NCI-H526 (cell line): ENCODE measurements at places on chromosomes 6 and 20.

DNA sequence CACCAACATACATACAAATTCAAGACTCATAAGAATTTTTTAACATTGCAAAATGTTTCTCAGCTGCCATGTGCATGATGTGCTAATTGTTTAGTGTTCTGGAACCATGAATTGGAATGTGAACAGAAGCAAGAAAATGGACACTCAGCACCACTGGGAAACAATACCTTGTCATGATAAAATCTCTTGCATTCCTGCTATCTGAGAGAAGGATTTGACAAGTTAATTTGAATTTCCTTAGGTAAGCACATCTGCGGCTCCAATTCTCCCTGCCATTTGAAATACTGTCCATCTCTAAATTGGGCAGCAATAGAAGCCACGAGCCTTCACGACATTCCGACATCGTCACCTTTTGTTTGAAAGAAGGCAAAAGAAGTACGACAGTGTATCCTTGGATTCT, 1104.6 kb upstream of the MAP3K7 start:
- DNase-seq: no peak

GRCh38 chr6:45663251-45664221, 285.8 kb upstream of the SUPT3H start:
- DNase-seq: no peak

DNA sequence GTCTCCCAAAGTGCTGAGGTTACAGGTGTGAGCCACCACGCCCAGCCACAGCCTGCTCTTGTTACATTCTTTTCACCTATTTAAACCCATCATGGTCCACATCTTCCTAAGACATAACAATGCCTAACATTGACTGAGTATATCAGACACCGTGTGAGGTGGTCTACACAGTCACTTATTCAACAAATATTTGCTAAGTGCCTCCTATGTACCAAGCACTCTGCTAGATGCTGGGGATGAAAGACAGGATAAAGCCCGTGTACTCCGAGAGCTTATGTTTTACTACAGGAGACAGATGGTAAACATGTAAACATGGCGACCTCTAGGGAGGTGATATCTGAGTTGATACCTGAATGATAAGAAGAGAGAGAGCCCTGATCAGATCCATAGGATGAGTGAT, 12.7 kb downstream of the BCL2L1 start:
- no peak for DNase-seq

GRCh38 chr6:3331971-3332370, 73.2 kb downstream of the PSMG4 start:
- DNase-seq: no peak

DNA sequence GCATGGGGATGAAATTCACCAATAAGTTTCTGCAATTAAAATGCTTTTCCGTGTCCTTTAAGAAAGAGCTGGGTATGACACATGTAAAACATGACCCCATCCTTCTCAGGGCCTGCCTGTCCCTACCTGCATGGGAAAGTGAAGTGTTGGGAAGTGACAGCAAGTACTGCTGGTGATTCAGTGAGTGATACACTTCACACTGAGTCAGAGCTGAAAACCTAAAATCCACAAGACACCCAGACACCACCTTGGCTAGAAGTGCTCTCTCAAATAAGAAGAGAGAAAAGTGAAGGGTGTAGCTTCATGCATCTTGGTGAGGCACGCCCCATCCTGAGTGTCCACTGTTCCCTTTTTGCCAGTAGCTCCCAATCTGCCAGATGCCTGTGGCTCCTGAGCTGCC, 3.3 kb downstream of the RAB22A start:
- no peak for DNase-seq

GRCh38 chr20:46315311-46315710, 7.0 kb upstream of the CDH22 start:
- no peak for DNase-seq

- no peak for DNase-seq
Measured at GRCh38 chr20:20036756-20037155, 15.5 kb downstream of the CRNKL1 start.

- no peak for DNase-seq
Measured at GRCh38 chr6:82362144-82362543, 1.5 kb upstream of the TPBG start.

DNA sequence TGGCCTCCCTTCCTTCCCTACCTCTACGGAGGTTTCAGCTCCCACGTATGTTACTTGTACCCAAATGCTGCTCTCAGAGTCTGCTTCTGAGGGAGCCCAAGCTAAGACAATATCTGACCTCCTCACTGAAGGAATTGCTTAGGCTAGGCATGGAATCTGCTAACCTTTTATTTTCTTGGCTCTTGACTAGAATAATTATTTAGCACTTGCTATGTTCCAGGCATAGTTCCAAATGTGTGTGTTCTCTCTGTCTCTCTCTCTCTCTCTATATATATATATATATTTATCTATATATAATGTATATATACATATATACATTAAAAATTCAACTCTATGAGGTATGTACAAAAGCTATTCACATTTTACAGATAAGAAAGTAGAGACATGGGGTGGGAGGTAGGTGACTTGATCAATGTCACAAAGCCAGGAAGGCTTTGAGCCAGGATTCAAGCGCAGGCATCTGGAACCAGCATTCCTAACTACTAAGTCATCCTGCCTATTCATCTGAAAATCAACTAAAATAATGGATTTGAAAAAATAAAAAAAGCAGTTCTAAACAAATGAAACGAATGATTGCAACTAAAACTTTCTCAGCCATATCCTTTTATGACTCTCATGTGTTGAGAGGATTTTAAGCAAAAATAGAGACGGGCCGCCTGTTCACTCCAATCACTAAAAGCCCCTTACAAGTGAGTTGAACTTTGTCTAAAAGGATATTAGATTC, 189.7 kb upstream of the JAG1 start:
- DNase-seq: no peak

DNA sequence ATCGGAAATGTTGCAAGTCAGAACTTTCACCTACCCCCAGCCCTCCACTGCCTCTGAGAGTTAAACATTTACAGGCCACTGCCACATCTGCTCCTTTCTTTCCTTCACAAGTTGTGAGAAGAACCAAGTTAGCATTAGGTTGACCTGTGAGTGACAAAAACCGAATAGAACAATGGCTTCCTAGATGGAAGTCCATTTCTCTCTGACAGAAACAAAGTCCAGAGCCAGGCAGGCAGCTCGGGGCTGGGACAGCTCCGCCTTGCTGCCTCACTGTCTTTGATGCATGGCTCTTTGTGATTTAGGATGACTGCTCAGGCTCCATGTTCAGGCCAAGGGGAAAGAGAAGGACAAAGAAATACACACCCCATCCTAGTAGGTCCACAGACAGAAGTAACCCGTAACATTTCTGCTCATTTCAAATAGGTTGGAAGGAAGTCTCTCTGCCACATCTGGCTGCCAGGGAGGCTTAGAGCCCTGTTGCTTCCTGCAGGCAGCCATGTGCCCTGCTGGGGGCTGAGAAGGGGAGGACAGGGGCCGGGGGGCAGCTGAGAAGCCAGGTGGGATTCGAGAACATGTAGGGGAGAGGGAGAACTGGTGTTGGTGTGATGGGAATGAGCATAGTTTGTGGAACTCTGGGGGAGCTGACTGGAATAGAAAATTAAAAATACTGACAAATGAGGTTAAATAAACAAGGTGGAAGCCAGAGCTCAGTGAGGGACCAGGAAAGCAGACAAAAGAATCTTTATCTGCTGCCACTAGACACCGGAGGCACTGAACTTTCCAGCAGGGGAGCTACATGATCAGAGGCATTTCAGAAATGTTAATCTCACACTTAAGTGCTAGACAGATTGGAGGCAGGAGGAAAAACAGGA, 19.5 kb upstream of the IER3 start:
- DNase-seq: no peak

- DNase-seq: no peak
Measured at GRCh38 chr20:51596668-51597388, 54.3 kb upstream of the NFATC2 start.

DNA sequence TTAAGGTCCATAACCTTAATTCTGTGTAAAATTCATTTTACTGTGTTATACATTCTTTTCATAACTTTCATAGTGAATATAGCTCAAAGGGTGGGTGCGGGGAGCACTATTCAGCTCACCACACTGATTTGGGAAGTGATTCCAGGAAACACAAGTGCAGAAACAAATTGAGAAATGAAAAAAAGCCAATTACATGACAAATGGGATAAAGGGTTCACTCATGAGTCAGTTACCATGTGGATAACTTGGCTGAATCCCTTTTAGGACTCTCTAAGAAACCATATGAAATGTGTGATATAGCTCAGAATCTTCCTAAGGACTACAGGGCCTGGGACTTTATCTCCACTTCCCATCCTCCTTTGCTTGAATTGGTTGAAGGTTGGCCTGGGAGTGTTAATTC, 3.1 kb upstream of the BTN2A1 start:
- DNase-seq: no peak

DNA sequence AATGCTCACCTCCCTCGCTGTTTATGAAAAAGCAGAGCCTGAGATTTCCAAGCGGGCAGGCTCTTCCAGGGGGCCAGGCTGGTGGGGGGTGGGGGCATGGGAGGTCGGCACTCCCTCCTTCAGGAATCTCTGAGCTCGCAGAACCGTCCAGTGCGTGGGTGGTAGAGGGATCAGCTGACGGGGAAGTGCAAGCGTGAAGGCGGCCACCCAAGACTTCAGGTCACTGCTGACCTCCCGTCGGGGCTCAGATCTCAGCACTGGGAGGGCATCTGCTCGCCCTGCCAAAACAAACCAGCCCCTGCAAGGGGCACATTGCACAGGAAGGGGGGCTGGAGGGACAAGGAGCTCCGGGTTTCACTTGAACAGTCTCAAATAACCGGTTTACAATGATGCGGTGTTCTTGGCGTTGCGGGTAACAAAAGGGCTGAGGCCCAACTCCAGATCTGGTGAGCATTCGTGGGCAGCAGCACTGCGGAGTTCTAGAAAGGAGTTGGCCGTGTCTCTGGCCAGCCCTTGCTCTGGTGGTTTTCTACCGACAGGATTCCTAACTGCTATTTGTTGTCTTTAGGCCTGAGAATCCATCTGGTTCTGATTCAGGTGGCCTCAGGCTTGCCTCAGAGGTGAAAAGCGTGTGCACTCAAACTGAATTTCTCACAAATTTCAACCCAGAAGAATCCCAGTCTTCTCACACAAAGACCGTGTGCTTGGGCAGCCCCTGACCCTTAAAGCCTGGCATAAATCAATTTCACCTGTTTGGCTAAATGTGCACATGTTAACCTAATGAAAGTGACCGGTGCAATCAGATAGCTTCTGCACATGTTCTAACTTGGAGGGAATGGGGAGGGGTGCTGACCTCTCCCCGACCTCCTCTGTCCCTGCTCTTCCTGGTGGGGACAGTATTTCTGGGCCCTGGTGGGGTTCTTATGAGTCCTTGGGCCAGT, 191.6 kb downstream of the MYLK4 start:
- DNase-seq: no peak

GRCh38 chr6:19662911-19663310, 174.3 kb upstream of the ID4 start:
- no peak for DNase-seq

DNA sequence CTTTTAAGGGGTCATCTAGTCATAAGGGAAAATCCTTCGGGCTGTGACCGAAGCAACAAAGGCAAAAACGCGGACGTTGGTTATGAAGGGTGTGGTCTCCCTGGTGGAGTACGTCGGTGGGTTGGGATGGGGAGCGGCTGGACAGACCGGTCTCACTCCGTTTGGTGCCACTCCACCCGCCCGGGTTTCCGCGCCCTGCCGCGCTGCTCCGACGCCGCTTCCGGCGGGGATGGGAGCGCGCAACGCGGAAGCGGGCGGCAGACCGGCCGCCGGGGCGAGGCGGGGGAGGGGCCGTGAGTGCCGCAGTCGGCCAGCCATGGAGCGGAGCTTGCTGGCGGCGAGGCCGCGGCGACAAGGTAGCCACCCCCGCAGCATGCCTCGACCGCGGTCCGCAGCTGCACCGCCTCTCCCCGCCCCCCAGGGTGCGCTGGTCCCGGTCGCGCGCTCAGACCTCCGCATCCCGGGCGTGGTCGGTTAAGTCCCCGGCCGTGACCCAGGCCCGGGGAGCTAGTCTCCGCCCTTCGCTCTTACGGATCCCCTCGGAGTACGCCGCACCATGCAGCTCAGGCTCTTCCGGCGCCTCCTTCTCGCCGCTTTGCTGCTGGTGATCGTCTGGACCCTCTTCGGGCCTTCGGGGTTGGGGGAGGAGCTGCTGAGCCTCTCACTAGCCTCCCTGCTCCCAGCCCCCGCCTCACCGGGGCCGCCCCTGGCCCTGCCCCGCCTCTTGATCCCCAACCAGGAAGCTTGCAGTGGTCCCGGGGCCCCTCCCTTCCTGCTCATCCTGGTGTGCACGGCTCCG, at the start of gene B3GALT4:
B3GALT4 (plus strand) TSS at position 260 of the 799 bp plus-strand sequence; CDS start at position 557, 297 bp downstream.
- peak; percentile 80 for DNase-seq

GRCh38 chr20:8151372-8151771, 19.3 kb downstream of the PLCB1 start:
- DNase-seq: no peak

DNA sequence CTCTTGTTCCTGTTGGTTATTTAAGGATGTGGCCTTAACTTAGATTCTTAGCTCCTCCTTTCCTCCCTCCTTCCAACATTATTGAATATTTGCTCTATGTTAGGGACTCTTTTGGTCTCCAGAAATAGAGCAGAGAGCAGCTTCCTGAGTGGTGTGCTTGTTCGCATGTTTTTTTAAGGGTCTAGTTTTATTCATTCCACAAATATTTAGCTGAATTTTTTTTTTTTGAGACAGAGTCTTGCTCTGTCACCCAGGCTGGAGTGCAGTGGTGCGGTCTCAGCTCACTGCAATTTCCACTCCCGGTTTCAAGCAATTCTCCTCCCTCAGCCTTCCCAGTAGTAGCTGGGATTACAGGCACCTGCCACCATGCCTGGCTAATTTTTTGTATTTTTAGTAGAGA, 169.2 kb downstream of the ZFAND3 start:
- no peak for DNase-seq

GRCh38 chr6:45466686-45467085, 89.0 kb upstream of the SUPT3H start:
- DNase-seq: no peak

DNA sequence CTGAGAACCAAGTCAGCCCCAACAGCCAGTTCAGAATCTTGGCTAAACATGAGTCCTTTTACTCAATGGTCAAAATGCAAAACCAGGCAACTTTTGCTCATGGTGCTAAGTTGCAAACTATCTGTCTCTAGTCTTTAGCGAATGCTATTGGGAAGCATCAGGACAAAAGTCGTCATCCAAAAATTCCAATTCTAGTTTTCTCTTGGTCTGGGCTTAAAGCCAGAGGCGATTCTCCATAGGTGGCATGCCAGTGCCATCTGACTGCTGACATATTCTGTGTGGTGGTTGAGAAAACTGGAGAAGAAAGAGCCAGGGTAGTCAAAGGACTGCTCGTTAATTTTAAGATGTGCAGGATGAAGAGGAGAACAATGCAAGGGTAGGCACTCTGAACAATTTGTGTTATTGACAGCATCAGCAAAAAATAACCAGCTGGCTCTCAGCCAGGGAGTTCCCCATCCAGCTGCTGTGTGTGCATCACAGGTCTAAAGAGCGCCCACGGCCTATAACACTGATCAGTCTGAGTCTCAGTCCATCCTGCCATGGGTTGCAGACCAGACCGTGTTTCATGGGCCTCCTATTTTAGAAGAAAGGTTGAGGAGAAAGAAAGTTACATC, 313.6 kb downstream of the ALDH8A1 start:
- no peak for DNase-seq
